ENCODE measurements at places on chromosomes 6 and 20.

DNA sequence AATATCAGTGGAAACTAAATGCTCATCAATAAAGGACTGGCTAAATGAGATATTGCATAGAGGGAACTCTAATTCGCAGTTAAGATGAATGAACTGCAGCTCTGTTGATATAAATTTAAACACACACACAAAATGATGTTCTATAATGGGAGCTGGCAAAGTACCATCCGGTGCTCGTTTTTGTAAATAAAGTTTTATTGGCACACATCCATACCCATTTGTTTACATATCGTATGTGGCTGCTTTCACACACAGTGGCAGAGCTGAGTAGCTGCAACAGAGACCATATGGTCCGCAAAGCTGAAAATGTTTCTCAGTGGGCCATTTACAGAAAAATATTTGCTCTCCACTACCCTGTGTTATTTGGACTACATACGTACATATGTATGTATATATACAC lies 120.7 kb downstream of the EDN3 start:
- no peak for ATAC-seq
- H3K27ac ChIP-seq, result no peak overlapping the region
- no peaks in the 10 kb centered on the region for H3K36me3 ChIP-seq
- peaks cover 14% of the 10 kb centered on the region for H3K27me3 ChIP-seq
- H3K4me3 ChIP-seq, result no peak overlapping the region
- H3K4me1 ChIP-seq, result no peaks in the 10 kb centered on the region

DNA sequence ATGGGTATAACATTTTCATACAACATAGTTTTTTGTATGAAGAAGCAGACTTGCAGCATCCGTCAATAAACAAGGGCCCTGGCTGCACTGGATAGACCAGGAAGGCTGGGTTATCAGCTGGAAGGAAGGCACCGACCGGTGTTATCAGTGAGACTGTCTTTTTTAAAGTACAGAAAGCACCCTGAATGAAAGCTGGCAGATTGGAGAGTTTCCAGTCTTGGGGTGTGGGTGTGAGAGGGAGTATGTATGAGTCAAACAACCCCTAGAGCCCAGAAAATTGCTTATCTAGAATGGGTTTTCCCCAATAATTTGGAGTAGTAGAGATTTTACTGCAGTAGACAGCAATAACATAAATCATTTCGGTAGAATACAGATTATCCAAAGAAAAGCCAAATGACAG lies 42.4 kb downstream of the TXLNB start:
- ATAC-seq, result peak; percentile 79
- peaks cover 37% of the 10 kb centered on the region for H3K4me1 ChIP-seq
- peak overlapping the region; percentile 84 for H3K27ac ChIP-seq
- no peaks in the 10 kb centered on the region for H3K36me3 ChIP-seq
- H3K4me3 ChIP-seq, result peak overlapping the region; percentile 70
- no peaks in the 10 kb centered on the region for H3K27me3 ChIP-seq

DNA sequence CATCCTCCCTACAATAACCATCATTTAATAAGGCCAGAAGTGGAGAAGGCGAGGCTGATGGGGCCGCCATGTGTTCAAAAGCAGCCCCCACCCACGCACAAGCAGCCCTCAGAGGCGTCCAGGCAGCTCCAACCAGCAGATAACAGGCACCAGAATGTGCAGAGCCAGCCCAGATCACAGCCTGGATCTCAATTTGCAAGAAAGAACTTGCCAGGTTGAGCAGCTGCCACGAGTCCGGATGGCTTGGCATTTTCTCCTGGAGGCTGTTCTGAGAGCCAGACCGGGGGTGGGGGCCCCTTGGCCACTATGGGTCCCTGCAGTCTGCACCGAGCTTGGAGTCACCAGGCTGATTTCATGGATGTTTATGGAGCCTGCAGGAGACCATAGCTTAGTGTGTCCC lies 338.1 kb downstream of the PREX1 start:
- H3K27ac ChIP-seq, result no peak overlapping the region
- no peak overlapping the region for H3K4me3 ChIP-seq
- no peak for ATAC-seq
- no peaks in the 10 kb centered on the region for H3K4me1 ChIP-seq
- peaks cover 39% of the 10 kb centered on the region for H3K27me3 ChIP-seq

- no peak overlapping the region for H3K27ac ChIP-seq
- H3K36me3 ChIP-seq, result no peaks in the 10 kb centered on the region
- H3K4me3 ChIP-seq, result no peak overlapping the region
These were observed 202.2 kb upstream of the PCSK2 start for GRCh38 chr20:17024513-17025119.

GRCh38 chr6:29763491-29764289 lies 40.5 kb downstream of the HLA-F start:
- ATAC-seq, result peak; percentile 93
- H3K4me3 ChIP-seq, result peak overlapping the region; percentile 3
- peaks cover 21% of the 10 kb centered on the region for H3K27me3 ChIP-seq
- peak overlapping the region; percentile 76 for H3K27ac ChIP-seq
- H3K36me3 ChIP-seq, result no peaks in the 10 kb centered on the region

GRCh38 chr6:136771306-136771705 lies 21.0 kb downstream of the MAP3K5 start:
- no peaks in the 10 kb centered on the region for H3K27me3 ChIP-seq
- H3K27ac ChIP-seq, result peak overlapping the region; percentile 62
- H3K36me3 ChIP-seq, result no peaks in the 10 kb centered on the region
- peak; percentile 31 for ATAC-seq

DNA sequence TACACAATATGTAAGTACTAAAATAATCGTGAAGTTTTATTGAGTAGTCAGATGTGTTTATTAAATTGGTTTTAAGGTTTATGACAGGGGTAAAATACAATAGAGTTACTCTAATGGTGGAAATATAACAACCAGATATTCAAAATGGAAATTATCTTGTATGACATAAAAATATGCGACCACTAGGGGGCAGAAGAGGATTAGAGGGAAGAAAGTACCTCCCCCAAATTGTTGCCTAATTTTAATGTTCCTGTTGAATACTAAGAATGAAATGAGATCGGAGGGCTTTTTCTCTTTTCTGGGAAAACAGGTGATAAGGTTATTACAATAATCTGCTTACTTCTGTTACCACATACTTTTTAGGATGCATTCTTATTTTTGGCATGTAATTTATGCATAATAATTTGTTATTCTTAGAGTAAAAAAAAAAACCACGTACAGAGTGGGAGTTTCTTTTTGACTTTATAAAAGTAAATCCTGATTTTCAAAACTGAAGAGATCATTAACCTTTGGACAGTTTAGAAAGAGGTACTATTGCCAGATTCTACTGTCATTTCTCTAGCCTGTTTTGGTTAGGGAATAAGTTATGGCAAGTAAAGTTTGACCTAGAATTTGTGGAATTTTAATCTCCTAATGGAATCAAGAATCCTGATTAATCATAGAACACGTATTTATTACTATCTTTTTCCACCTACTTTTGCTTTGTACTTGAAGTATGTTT lies 159.2 kb downstream of the CD109 start:
- H3K4me3 ChIP-seq, result no peak overlapping the region
- no peaks in the 10 kb centered on the region for H3K36me3 ChIP-seq
- no peak overlapping the region for H3K27ac ChIP-seq
- no peaks in the 10 kb centered on the region for H3K27me3 ChIP-seq
- peaks cover 5% of the 10 kb centered on the region for H3K4me1 ChIP-seq

Data from activated T-helper 17 cell treated with anti-CD3 and anti-CD28 coated beads, Interleukin-2, amount 50 U/mL, for 72 hours (primary cell).